ENCODE measurements at places on chromosomes 1 and 21.

GRCh38 chr1:24875991-24876506 is 54.0 kb downstream of the RUNX3 start:
- no peak for DNase-seq

DNA sequence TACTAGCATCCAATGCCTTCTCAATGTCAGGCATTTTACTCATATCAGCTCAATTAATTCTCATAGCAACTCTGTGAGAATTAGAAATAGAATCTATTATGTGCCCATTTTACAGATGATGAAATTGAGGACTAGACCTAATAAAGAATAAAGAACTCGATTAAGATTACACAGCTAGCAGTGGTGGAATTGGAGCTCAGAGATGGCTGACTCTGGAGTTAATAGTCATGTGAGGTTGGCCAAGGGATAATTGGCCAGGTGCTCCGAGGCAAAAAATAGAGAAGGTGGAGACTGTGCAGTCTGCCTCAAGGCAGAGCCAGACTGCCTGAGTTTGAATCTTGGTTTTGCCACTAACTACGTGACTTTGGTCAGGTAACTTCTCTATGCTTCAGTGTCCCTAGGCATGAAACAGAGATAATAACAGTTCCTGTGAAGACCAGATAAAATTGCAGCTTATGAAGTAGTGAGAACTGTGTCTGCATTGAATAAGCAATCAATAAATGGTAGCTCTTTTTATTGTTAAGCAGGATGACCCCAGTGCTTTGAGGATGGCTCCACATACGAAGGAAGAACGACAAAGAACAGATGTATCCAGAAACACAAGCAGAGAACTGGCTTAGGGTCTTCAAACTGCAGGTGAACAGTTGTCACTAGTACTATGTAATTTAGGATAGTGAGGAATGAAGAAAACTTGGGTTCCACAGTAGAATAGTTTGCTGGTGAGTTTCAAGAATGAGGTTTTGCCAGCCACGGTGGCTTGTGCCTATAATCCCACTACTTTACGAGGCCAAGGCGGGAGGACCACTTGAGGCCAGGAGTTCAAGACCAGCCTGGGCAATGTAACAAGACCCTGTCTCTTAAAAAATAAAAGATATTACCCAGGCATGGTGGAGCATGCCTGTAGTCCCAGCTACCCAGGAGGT is 6.9 kb upstream of the CCSAP start:
- no peak for DNase-seq

- no peak for DNase-seq
Measured at GRCh38 chr1:34865573-34865972, 6.0 kb upstream of the SMIM12 start.

GRCh38 chr1:181324797-181325616 is 158.3 kb upstream of the CACNA1E start:
- peak; percentile 15 for DNase-seq

- DNase-seq = no peak
Measured at GRCh38 chr1:15882665-15883064, 35.2 kb downstream of the SPEN start.

DNA sequence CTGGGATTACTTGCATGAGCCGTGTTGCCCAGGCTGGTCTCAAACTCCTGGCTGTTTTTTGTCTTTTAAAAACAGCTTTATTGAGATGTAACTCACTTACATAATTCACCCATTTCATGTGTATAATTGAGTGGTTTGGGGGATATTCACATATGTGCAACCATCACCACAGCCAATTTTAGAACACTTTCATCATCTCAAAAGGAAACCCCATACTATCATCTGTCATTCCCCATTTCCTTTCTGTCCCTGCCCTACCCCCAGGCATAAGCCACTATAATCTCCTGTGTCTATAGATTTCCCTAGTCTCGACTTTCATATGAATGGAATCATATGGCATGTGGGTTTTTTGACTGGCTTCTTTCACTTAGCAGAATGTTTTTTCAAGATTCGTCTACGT is 43.3 kb downstream of the GPR137B start:
- DNase-seq = no peak
